Progenitor cell of endocrine pancreas (in vitro differentiated cells): ENCODE measurements at places on chromosomes 3 and 15.

DNA sequence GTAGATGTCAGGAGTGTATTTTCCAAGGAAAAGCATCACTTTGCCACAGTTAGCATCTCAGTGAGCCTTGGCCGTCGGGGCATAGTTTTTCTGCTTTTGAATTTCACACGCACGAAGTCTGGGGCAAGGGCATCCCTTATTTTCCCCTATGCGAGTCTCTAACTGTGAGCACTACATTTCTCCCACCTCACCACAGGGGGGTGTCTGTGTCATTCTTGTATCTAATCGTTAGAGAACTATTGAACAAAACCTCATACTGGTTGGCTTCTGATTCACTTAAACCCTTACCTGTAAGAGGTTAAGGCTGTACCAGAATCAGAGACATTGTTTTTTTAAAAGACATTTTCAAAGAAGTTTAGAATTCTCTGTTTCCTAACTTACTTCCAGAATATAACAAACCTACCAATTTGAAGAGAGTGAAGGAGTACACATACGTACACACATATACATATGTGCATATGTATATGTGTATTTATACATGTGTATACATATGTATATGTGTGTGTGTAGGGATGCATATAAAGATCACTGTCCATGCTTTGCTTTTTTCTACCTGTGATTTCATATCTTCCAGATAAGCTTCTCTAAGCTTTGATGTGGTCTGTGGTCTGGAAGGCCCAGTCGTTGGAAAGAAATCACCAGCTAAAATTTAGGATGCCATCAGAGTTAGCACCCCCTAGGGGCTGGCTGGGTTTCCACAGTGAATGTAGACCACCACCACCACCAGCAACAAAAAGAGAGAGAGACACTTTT lies 49.4 kb downstream of the MYZAP start:
- DNase-seq: no peak

GRCh38 chr3:172383306-172383796 lies 64.9 kb downstream of the GHSR start:
- no peak for DNase-seq

DNA sequence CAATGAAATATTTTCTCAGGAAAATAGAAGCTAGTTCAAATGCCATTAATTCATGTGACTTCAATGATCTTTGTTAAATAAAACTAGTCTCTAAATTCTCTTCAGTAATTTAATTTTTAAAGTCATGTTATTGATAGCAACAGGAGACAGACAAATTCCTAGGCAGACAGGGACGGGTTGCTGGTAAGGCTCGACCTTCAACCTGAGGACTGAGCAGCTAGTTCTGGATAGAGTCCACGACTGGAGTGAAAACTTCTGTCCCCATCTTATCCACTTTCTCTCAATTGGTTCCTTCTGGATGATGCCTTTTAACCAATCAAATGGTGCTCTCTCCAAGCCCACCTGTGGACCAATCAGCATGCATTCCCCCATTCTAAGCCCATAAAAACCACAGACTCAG lies 43.8 kb upstream of the C2CD4B start:
- DNase-seq: no peak

DNA sequence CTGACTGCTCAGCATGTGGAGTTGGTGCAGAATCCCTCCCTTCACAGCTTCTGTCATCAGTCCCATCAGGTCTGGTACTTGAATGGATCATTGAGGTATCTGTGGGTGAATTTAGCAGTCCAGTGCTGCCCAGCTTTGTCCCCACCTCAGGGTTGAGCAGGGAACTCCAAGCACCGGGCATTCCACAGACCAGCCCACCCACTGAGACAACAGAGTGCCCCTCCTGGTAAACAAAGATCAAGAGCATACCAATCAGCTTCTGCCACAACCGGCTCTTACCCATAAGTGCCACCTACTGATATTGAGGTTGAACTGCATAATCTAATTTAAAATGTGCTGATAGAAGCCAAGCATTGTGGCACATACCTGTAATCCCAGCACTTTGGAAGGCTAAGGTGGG lies 57.1 kb upstream of the FXR1 start:
- DNase-seq: no peak

GRCh38 chr15:87850916-87851315 lies 405.6 kb downstream of the NTRK3 start:
- DNase-seq: no peak

DNA sequence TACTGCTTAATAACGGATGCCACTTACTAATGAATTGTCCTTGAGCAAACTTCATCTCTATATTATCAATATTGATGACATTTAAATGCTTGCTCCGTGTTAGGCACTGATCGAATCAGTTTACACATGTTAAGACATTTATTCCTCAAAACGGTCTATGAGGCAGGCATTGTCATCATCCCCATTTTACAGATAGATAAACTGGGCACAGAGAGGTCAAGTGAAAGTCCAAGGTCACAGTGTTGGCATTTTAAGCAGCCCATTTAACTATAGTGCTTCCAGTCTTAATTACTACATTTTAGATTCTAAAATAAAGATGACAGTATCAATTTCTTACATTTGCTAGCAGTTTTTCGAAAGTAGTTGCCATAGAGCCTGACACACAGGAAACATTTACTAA lies 966 bp upstream of the ABI3BP start:
- no peak for DNase-seq

- DNase-seq: no peak
Measured at GRCh38 chr3:69072928-69073327, 7.2 kb downstream of the UBA3 start.

GRCh38 chr3:17340693-17341092 lies 401.7 kb downstream of the TBC1D5 start:
- no peak for DNase-seq

DNA sequence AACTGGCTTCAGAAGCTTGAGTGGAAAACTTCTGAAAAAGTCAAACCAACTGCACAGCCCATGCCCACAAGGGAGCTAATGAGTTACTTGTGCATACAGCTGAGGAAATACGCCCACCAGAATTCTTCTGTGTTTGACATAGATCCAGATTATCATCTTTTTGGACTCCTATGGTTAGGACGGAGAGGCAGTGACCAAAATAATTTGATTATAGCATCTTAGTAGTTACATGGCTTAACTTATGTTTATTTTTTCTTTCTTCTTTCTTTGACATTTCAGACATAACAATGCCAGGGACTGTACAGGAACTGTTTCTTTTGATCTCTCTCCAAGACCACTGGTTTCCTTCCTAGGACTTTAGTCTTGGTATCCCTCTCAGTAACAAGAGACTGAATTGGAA lies 246.1 kb upstream of the RASGRP1 start:
- no peak for DNase-seq
